ENCODE measurements at places on chromosomes 6 and 20. TPM values are rescaled to one million over a fixed set of nuclear protein-coding genes. Genes with fewer than 3 reads are reported as not detected.

- no peak for DNase-seq
Observed at GRCh38 chr6:154356690-154357089, at the start of gene IPCEF1. TSS of gene IPCEF1 (minus strand) at chr6:154356803. CDS start at chr6:154265947, 90,856 bp downstream.

DNA sequence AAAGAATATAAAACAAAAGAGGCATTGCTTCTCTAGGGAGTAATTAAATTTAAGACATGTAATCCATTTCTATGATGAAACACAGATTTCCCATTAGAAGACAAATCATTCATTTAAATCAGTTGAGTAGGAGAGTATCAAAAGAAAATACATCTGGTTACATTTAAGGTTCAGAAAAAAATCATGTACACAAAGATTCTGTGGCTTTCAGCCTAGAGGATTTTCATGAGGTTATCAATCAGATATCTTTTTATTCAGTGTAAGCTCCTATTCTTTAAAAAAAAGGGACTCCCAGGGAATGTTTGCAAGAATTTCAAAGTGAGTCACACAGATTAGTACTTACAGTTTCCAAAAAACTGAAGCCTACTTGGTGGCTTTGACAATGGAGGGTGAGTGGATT lies 24.9 kb downstream of the COL21A1 start:
- DNase-seq: no peak

DNA sequence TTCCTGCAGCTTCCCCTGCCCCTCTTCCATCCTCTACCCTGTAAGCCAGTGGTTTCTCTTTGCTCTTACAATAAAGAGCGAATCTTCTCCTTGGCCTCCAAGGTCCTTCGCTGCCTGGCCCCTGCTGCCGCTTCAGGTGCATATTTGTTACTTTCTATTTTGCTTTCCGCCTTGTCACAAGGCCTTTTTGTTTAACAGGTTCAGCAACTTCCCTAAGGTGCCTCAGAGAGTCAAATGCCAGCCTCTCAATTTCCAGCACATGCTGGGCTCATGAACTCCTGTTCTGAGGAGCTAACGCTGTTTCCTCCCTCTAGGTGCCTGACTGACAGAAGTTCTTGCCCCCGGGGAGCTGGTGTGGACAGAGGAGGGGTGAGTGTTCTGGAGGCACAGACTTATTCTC lies 42.4 kb upstream of the EPB41L1 start:
- no peak for DNase-seq

DNA sequence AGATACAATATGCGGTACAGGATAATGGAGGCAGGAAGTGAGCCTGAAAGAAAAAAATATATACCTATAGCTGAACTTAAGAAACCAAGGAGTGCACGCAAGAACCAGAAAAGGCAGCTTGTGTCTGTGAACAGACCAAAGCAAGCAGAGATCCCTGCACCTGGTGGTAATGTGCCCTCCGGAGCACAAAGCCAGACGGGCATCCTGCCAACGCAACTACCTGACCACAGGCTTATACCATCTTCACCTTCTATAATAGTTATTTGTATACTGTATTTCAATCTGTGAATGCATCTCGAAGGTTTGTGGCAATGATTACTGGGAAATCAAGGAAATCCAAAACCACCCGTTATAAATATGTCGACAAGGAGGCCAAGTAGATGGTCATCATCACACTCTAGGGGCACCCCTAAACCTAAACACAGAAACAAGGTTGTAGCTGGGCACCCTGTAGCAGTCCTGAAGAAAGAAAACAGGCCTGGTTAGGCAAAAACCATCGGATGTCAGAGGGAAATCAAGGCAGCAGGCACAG lies 801 bp downstream of the FBXL4 start:
- peak; percentile 65 for DNase-seq

GRCh38 chr6:49634836-49635218 lies 1.8 kb downstream of the RHAG start:
- no peak for DNase-seq

GRCh38 chr6:100296810-100297544 lies 167.7 kb downstream of the SIM1 start:
- no peak for DNase-seq

GRCh38 chr20:40307997-40308396 lies 381.0 kb downstream of the MAFB start:
- DNase-seq: no peak

- DNase-seq: no peak
Observed at GRCh38 chr6:130981409-130981808, 81.6 kb downstream of the EPB41L2 start.

DNA sequence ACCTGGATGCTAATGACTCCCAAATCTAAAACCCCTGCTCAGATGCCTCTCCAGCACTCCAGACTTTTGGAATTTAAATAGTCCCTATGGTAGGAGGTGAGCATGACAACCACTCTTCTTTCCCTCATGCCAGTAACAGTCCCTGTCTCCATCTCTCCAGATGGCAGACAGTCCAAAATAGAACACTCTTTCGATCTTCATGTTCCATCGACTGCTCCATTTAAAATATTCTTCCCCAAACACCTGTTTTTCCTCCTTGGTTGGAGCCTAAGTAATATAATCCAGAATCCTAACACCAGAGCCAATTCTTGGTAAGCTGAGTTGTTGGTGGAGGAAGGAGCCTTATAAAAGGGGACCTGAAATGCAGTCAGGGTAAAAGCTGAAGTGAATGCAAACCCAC lies 723.5 kb upstream of the CHD6 start:
- DNase-seq: no peak

- DNase-seq: no peak
Observed at GRCh38 chr6:14353281-14353680, 235.7 kb downstream of the CD83 start.

DNA sequence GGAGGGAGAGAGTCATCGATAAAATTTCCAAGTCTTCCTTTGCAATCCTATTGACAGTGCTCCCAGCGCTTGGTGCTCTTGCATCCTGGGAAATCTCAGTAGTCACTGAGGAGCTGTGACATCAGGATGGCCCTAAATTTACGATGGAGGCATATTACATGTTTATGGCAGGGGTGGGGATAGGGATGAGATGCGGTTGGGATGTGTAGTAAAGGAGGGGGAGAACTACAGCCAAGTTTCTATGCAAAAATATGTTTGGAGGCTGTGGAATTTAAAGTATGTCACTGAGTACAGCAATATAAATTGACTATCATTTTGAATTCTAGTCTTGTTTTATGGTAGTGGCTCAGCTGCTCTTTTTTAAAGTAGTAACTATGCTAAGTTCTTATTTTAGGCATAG lies 544.9 kb downstream of the PKHD1 start:
- DNase-seq: no peak

DNA sequence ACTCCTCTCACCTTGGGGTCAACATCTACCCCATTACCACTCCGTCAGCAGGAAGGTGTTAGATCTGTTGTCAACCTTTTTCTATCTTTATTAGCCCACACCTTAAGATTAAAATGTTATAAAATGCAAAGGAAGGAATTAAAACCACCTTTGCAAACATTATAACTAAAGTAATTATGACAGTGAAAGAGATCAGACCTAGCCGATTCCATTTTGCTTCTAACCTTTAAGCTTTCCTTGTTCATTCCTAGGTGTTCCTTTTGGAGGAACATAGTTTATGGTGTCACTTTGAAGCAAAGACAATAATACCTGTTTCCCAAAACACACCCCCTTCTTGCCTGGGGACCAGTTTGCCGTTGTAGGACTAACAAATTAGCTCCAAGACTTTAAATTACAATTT lies 1223.0 kb upstream of the ADGRB3 start:
- DNase-seq: no peak

- DNase-seq: no peak
Observed at GRCh38 chr6:155466539-155466938, 10.9 kb upstream of the NOX3 start.

GRCh38 chr6:41577356-41578216 lies 31.4 kb downstream of the FOXP4 start:
- peak; percentile 73 for DNase-seq

- no peak for DNase-seq
Observed at GRCh38 chr6:130604841-130605399, 222.3 kb upstream of the SMLR1 start.

DNA sequence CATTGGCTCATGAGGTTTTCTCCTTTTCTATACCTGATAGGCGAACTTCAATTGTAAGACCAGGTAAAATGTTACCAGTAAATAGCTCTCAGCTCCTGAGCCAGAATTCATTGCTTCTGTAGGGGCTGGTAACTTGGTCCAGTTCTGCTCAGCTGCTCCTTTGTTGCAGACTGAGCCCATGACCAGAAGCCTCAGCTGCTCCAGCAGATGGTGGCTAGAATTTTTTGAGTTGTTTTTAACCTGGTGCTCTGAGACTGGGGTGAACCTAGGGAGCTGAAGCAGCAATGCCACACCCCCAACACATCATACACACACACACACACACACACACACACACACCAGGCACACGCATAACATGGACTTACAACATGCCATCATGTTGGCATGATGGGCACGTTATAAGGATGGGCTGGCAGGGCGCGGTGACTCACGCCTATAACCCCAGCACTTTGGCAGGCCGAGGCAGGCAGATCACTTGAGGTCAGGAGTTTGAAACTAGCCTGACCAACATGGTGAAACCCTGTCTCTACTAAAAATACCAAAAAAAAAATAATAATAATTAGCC lies 103.1 kb downstream of the QRSL1 start:
- no peak for DNase-seq

DNA sequence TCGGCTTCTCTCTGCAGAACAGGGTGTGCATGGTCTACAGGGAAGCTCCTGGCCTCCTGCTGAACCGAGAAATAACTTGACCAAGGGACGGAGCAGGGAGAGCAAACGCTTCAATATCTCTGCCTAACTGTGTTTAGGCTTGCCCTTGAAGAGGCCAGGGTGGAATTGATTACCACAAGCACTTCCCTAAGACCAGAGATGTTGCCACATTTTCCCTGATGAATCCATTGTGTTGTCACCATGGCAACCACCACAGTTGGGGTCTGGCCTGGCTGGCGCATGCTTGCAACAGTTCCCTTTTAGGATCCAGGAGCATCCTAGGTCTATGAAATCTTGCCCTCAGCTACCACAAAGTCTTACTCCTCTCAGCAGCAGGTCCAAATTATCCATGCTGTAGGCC lies 213.5 kb upstream of the SULF2 start:
- no peak for DNase-seq

DNA sequence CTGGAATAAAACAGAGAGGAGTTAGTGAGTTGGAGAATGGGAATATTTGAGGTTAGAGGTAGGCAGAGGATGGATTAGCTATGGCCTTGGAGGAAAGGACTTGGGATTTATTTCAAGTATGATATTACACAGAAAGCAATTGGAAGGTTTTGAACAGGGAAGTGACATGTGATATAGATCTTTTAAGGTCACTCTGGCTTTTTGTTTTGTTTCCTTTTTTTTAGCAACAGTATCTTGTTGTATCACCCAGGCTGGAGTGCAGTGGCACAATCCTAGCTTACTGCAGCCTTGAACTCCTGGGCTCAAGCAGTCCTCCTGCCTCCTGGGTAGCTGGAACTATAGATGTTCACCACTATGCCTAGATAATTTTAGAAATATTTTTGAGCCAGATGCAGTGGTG lies 190.3 kb downstream of the UTRN start:
- no peak for DNase-seq

DNA sequence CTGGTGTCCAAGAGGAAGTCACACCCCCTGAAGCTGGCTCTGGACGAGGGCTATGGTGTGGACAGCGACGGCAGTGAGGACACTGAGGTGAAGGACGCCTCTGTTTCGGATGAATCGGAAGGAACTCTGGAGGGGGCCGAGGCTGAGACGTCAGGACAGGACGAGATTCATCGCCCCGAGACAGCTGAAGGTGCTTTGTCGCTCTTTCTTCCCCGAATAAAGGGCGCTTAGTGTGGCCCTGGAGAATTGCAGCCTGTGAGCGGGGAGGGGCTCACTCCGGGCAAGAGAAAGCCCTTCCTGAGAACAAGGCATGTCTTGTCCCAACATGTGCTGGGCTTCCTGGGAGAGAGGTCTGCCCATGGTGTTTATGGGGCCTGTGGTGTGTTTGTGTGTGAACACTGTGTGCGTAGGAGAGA lies 41.4 kb downstream of the MYT1 start:
- no peak for DNase-seq

DNA sequence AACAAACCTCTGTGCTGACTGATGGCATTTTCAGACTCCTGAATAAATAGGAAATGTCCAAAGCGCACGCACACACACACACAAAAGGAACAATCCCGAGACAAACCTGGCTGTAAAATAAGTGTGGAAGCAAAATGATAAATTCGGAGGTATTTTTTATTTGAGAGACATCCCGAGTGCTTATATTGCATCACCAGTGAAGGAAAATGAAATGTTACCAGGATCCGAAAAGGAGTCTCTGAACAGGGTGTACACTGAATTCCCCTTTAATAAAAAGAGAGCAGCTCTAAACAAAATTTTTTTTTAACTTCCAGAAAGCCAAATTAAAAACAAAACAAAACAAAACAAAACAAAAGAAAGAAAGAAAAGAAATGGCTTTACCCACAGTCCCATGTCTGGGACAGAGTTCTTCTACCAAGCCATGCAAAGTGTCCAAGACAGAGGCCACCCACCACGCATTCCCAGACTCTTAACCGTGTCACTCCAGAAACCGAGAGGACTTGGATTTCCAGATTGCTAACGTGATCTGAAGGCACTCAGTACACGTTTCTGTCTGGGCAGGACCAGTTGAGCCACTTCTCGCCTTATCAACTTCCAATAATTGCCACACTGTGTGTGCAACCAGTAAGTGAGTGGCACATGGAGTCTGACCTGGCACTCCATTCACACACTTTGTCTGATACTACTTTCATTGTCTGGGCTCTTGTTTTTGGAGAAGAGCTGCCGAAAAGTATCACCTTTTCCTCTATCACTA lies 817 bp downstream of the ME1 start:
- peak; percentile 67 for DNase-seq

- no peak for DNase-seq
Observed at GRCh38 chr20:22453244-22454080, 130.9 kb downstream of the FOXA2 start.

DNA sequence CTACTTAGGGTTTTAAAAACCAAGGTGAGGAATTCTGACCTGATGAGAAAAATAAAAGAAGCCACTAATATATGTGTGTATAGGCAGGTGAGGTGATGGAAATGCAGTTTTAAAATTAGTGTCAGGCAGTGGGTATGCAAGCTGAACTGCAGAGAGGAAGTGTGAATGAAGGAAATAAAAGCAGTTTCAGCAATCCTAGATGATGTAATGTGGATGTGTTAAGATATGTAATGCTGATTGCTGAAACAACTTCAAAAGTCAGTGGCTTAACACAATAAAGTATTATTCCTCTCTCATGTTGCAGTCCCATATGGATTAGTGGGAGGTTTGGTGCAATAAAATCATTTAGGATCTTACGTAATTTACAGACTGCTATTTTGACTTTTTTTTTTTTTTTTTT lies 119.9 kb upstream of the ASCC3 start:
- no peak for DNase-seq

Gene CEP250
- total RNA-seq: 21.7 TPM

Gene SYTL3
- 8.7 TPM for total RNA-seq

Gene TSPO2
- total RNA-seq: not detected

Gene BANF2
- not detected for total RNA-seq

Gene CYP21A2
- total RNA-seq: 0.61 TPM

Gene DDO
- 7.1 TPM for total RNA-seq

Gene OR10C1
- total RNA-seq: not detected

Gene FAM209B
- total RNA-seq: not detected

Gene PRSS35
- total RNA-seq: 1.3 TPM

Gene RSPO4
- total RNA-seq: 10.9 TPM

Measured in upper lobe of right lung (tissue), 1 donor.